ENCODE measurements at places on chromosomes 13 and 19.

GRCh38 chr13:113047587-113047986 is 58.0 kb upstream of the F7 start:
- DNase-seq, result no peak

- no peak for DNase-seq
Observed at GRCh38 chr13:41344358-41344757, 33.3 kb downstream of the NAA16 start.

- no peak for DNase-seq
Observed at GRCh38 chr19:39251846-39252245, 3.2 kb upstream of the IFNL4 start.

DNA sequence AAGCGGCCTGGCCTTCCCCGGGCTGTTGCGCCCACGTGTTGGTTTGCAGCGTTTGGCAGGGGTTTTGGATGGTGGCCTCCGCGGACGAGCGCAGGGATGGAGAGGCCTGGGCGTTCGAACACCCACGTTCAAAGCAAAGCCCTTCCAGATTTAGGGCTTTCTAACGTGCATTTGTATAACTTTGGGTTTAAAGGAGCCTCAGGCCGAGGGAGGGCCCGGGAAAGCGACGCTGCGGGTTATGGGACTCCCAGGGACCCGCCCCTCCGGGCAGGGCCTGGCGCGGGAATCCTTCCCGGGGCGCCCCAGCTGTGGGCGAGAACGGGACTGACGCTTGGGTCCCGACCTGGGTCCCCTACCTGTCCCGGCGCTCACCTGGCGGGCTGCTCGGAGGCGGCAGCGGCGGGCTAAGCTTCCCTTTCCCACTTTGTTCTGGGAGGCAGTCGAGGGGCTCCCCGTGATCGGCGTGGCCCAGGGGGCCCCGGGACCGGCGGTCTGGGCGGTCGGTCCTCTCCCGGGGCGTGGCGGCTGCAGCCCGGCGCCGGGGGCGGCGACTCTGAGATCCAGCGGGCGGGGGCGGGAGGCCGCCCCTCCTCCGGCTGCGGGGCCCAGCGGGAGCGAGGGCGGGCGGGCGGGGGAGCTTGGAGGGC is at the start of gene FBXO17:
TSS of gene FBXO17 (minus strand) at position 529 of the 647 bp plus-strand sequence. CDS start 25,423 bp downstream, outside the sequence.
- DNase-seq, result no peak

DNA sequence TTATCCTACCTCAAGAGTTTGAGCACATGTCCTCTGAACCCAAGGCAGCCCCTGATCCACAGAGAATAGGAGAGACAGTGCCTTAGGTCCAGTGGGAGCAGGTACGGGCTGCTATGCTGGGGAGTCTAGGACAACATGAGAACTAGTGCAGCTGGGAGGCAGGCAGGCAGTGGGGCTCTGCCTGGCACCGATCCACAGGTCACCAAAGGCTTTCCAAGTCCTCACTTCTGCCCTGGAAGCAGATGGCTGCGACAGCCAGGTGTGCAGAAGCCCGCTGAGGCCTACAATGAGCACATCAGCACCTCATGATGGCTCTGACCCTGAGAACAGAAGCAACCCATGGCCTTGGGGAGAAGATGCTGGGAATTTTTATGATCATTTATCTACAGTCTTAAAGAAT is 29.8 kb upstream of the EPHX3 start:
- no peak for DNase-seq

GRCh38 chr13:87302931-87303330 is 368.2 kb upstream of the SLITRK5 start:
- no peak for DNase-seq

- DNase-seq, result no peak
Observed at GRCh38 chr13:92135509-92135908, 737.1 kb downstream of the GPC5 start.

DNA sequence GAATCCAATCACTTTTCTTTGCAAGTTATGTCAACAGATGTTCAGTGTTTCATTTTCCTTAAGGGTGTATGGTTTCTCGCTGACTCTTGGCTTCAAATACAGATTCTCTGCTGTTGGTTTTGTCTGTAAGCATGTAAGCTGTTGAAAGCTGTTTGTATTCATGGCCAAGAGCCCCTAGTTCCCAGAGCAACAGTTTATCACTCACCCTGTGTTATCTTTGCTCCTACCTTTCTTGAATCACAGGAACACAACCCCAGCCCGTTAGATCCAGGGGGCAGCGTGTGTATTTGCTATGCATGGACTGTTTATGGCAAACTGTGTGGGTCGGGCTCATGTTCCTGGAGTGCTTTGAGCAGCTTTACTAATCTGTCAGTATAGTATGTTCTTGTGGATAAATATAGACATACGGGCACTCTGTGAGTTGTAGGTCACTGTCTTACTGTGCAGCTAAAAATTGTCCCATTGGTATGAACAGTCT is 28.9 kb downstream of the FRY start:
- no peak for DNase-seq

DNA sequence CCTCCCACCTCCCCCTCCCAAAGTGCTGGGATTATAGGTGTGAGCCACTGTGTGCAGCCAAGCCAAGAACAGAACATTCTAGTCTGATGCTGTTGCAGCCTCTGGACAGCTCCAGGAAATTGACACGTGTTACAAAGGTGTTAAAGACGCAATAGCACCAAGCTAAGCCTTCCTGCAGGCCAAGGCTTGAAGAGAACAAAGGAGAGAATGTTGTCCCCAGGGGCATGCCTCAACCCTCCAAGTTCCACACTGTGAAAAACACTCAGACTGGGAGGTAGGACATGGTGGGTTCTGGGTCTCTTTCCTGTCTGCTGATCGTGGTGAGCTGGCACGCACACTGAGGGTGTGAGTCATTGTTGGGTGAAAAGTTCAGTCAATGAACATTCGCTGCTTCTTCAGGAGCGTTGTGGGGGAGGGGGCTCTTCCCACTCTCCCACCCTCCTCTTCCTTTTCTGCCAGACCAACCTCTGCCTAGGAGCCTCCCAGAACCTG is 5.3 kb upstream of the PTPRS start:
- DNase-seq, result peak; percentile 39

DNA sequence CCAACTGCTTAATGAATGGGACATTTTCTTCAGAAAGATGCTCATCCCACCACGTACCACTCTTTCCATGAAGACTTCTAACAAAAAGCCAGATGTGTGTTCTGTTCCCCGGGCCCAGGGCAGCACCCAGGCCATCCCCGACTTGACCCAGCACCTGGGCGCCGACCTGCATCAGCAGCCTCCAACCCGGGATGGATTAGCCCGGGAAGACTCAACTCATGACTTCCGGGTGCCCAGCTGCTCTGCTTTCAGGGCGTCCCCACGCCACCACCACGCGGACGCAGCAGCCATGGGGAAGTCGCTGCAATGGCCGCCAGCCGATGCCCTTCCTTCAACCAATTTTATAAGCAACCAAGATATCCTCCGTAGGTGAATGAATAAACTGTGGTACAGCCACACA is 123.8 kb upstream of the TUBA3C start:
- DNase-seq, result no peak

DNA sequence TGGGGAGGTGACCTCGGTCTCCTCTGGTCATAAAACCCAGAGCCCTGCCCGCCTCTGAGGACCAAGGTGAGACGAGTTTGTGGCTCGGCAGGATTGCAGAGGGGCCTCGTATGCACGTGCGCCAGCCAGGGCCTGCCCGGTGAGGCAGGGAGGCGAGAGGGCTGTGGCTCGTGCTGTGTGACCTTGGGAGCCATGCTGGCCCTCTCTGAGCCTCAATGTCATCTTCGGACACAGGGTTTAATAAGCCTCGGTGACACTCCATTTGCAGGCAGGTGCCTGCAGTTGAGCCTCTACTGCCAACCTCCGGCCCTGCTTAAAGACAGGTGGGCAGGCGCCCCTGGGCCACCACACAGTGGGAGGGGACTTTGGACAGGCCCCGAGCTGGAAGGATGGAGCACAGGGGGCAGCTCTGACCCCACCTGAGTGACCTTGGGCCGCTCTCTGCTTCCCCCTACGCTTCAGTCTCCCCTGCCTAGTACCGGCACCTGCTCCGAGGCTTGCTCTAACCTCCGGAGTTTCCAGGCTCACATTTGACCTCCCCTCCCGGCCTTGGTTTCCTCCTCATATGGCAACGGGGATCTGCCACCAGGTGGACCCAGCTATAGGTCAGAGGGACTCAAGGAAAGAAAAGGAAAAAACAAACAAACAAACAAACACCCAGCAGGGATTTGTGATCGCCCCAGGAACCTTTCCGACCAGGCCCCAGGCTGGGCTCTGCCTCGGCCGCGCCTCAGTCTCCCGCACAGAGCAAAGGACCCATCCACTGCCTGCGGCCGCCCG is 3.1 kb downstream of the ZBTB7A start:
- DNase-seq, result no peak

DNA sequence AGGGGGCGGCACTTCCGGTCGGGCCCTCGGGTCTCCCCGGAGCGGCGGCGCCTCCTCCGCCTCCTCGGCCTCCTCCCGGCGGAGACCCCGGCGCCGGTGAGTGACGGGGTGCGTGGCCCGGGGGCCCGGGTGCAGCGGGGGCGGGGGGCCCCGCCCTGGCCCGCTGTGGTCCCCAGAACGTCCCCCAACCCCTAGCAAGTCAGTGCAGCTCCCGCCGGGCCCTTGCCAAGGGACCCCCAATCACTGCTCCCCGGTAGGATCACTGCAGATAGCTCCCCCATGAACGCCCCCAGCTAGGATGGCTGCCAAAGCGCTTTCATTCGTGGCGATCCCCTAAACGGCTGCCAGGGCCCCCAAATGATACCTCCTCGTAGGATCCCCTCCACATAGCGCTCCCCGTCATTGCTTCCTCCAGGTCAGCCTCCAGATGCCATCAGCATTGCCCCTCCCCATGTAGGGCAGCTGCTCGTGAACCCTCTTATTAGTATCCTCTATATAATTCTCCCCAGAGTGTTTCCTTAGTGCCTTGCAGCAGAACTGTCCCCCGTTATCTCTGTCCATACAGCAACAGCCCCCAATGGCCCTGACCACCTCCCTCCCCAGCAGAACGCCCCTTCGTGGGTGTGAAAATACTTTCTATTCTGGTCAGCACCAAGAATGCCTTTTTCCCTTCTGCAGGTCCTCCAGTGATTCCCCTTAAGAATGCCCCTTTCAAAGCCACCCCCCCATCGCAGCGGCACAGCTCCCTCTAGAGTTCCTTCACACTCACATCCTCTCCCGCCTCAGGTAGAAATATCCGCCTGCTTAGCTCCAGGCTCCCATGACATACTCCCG is at the start of gene ZNF865:
TSS of gene ZNF865 (plus strand) at position 11 of the 834 bp plus-strand sequence. CDS start 7,972 bp downstream, outside the sequence.
- DNase-seq, result peak; percentile 78

DNA sequence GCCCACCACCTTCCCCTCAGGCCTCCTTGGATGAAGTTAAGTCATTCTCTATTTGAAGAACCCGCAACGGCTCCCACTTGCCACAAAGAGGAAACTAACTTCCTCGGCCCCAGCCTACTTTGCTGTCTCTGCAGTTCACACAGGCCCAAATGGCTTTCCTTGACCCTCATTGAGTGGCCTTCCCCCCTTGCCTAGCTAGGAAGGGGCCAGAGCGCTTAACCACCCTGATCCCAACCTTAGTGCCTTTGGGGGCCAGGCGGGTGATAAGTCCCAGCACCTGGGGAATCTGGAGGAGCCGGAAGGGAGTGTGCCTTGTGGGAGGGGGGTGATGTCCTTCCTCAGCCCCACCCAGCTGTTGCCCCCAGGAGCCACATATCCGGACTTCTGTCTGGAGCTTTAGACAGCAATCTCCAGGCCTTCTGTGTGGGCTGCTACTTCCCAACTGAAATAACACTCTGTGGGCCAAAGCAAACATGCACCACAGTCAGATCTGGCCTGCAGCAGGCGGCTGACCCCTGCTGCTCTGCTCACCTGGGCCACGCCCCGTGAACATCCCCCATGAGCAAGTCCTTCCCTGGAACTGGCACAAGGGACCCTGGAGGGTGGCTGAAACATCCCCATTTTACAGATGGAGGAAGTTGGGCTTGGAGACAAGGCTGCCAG is 10.5 kb downstream of the NECTIN2 start:
- DNase-seq, result no peak

DNA sequence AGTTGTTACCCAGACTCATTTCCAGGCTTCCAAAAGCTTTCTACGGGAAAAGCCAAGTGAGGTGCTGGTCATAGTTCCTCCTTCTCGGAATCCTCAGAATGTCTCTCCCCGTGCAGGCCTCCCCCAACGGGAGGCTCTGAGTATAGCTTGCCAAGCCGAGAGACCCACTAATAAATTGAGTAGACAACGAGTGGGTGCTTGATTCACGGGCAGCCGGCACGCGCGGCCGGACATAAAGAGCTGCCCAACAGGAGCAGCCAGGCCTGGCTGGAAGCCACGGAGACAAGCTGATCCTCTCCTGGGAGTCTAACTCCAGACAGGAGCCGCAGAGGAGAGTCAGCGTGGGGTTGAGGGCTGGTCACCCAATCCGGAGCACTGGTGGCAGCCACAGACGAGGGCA is 43.4 kb upstream of the MEDAG start:
- no peak for DNase-seq

DNA sequence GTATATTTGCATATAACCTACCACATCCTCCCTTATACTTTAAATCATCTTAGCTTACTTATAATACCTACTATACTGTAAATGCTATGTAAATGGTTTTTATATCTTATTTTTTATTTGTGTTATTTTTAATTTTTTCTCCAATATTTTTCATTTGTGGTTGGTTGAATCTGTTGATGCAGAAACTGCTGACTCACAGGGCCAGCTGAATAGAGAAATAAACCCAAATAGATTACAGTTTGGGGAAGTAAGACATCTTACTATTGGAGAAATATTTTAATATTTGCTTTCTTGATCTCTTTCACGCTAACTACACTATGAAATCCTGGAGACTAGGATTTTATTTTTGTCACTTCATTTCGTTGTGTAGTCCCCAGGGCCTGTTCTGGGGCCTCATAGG is 7.1 kb downstream of the SMAD9 start:
- no peak for DNase-seq

- no peak for DNase-seq
Observed at GRCh38 chr13:60108589-60108988, 55.1 kb downstream of the DIAPH3 start.

DNA sequence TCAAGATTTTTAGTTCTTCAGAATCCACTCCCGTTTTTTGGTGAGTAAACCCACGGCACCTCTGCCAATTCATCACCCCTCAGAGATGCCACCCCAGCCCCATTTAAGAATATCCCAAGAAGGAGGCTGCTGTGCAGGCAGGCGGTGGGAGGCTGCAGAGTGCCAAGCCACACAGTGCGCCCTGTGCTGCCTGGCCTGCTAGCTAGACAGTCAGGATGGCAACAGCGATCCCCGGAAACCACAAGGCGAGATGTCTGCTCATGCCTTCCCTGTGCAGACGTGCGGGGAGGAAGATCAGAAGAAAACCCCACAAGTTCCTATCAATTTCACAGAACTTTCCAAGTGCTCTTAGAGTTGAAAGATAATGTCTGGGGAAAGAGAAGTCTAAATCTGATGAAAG is 64.8 kb upstream of the GPR183 start:
- no peak for DNase-seq

GRCh38 chr13:59755632-59756290 is 408.0 kb downstream of the DIAPH3 start:
- no peak for DNase-seq

DNA sequence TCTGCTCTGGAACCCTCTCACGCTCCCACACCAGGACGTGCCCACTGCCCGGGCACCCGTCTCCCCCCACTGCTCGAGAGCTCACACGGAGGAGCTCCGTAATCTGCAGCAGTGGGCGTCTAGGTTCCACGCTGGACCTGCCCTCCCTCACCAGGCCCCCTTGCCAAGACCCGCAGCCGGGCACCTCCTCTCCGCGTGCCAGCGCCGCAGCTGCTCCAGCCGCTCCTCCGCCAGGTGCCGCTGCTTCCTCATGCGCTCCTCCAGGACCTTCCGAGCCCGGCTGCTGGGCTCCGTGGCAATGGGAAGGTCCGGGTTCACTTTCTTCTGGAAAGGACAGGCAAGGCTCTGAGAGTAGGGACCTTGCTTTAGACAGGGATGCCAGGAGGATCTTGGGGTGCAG is 35.0 kb upstream of the MATK start:
- DNase-seq, result no peak
